ENCODE measurements at places on chromosomes 5 and 9. TPM values are rescaled to one million over a fixed set of nuclear protein-coding genes. Genes with fewer than 3 reads are reported as not detected.

SLC31A2 gene
- 4.7 TPM for total RNA-seq

PCDHGA11 gene
- total RNA-seq, result 0.39 TPM

PHPT1 gene
- total RNA-seq, result 148 TPM

PITX1 gene
- total RNA-seq, result 31.0 TPM
